CD4-positive, alpha-beta T cell treated with Interleukin-6 for 4 hours (primary cell): ENCODE measurements at places on chromosomes 7 and 10.

DNA sequence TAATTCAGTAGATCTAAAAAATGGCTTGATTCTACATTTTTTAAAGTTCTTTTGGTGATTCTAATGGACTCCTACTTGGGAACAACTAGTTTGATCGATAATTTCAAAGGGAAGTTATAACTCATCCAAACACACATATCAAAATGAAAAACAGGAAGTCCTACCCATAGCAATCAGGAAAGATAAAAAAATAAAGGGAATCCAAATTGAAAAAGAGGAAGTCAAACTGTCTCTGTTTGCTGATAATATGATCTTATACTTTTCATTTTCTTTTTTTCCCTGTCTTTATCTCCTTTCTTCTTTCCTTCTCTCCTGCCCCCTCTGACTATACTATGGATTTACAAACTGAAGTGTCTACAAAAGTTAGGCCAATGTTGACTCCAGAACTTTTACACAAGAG, 118.8 kb downstream of the IQUB start:
- DNase-seq: no peak

GRCh38 chr7:41147606-41148485, 555.0 kb downstream of the INHBA start:
- DNase-seq: no peak

GRCh38 chr7:106001886-106002285, 38.8 kb downstream of the CDHR3 start:
- no peak for DNase-seq

- no peak for DNase-seq
Measured at GRCh38 chr7:96244992-96245292, 77.0 kb downstream of the SLC25A13 start.

GRCh38 chr10:49054753-49055152, 60.6 kb downstream of the VSTM4 start:
- no peak for DNase-seq

DNA sequence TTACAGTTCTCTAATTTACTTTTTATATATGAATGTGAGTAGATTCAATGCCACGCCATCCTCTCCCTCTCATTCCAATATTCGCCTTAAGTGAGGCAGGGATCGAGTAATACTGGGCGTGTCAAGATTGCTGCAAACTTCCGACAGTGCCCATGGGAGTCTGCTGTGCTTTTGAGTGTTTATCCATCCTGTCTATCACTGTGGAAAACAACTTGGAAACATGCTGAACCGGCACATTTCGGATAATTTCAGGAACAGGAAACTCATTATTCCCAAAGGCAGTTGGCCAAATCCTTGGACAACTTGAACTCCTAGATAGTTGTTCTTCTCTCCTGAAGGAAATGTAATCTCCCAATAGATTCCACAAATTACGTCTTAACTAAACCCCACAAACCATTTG, 28.5 kb downstream of the PIP4K2A start:
- DNase-seq: no peak

DNA sequence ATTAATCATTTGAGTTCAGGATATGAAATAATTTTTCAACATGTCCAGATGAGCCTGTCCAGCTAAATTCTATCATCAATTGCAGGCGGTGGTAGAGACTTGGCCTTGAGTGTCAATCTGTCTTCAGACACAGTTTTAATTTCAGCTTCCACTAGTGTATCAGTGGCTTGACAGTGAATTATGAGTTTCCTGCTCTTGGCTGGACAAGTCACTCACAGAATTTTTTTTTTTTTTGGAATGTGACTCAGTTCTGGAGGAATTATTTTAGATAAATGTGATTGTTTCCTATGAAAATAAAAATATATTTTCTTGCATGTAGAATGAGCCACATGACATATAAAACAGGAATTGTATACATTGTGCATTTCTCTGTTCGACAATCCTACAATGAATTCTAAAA, 319.9 kb upstream of the AKR1E2 start:
- no peak for DNase-seq

DNA sequence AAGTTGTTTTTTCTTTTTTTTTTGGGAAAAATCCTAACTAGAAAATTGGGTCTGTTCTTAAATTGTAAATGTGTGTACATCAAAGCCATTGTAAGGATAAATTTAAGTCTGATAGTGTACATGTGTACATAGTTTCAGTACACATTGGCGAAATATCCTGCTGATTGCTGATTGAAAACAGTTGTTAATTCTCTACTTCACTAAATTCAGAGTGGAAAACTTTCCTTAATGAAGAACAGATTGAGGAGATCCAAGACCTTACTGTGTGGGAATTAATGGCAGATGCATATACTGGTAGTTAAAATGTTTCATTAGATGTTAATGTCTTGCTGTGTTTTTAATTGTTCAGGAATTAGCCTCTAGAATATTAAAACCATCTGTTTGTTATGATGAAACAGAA, 506.0 kb downstream of the AUTS2 start:
- DNase-seq: no peak
